ENCODE measurements at places on chromosomes 6 and 20.

- no peak for DNase-seq
These were observed 19.2 kb upstream of the STK38 start for GRCh38 chr6:36566418-36566905.

- no peak for DNase-seq
These were observed 8.4 kb downstream of the PI3 start for GRCh38 chr20:45183084-45183483.

DNA sequence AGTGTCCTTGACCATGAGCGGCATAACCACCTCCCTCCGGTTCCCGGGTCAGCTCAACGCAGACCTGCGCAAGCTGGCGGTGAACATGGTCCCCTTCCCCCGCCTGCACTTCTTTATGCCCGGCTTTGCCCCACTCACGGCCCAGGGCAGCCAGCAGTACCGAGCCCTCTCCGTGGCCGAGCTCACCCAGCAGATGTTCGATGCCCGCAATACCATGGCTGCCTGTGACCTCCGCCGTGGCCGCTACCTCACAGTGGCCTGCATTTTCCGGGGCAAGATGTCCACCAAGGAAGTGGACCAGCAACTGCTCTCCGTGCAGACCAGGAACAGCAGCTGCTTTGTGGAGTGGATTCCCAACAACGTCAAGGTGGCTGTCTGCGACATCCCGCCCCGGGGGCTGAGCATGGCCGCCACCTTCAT lies 4.9 kb downstream of the TUBB1 start:
- DNase-seq, result no peak

DNA sequence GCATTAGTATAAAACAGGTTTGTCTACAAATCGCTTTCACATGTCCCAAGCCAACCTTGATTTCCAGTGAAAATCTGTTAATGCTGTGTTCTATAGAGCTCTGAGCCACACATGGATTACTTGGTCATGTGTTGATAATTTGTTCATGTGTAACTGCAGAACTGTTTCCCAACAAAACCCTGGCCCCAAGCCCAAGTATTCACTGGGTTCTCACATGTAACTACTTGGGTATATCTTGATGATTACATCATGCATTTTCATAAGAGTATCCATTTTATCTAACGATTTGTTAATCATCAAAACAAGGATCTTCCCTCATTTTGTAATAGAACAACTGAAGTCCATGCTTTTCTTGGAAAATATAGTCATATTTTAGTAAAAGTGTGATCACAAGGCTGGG lies 657.6 kb downstream of the PRKN start:
- no peak for DNase-seq

- DNase-seq, result no peak
These were observed 36.4 kb downstream of the XRN2 start for GRCh38 chr20:21339499-21339898.

DNA sequence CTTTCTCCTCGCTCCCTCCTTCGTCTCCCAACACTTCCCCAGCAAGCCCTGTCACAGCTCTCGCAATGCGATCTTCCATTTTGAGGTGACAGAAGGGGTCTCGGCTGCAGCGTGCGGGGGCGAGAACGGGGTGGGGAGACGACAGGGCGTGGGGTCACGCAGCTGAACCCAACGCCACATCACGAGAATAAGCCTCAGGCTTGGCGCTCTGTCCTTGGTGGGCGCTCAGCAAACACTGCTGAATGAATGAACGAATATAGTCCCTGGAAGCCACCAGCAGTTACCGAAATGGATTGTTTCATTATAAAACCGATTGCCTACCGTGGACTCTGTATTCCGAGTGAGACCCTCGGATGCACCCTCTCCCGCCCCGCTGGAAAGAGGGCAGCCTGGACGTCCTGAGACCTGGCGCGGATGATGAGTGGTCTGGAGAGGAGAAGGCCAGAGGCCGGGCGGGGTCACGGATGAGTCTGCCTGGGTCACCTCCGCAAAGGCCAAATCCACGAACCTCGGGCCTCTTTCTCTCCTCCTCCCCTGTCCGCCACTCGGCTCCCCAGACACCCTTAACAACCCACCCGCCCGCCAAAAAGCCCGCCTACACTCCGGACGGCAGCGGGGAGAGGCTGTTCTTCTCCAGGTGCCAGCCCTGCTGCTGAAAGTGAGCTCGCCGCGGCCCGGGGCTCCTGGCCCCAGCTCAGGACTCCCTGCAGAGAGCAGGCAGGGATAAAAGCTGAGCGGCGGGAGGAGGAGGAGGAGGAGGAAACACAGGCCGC lies 3.7 kb downstream of the NRN1 start:
- DNase-seq, result no peak

GRCh38 chr6:43096451-43097097 lies 20.5 kb downstream of the PTK7 start:
- DNase-seq, result no peak

GRCh38 chr6:159720708-159721107 lies 6.6 kb upstream of the WTAP start:
- peak; percentile 5 for DNase-seq

DNA sequence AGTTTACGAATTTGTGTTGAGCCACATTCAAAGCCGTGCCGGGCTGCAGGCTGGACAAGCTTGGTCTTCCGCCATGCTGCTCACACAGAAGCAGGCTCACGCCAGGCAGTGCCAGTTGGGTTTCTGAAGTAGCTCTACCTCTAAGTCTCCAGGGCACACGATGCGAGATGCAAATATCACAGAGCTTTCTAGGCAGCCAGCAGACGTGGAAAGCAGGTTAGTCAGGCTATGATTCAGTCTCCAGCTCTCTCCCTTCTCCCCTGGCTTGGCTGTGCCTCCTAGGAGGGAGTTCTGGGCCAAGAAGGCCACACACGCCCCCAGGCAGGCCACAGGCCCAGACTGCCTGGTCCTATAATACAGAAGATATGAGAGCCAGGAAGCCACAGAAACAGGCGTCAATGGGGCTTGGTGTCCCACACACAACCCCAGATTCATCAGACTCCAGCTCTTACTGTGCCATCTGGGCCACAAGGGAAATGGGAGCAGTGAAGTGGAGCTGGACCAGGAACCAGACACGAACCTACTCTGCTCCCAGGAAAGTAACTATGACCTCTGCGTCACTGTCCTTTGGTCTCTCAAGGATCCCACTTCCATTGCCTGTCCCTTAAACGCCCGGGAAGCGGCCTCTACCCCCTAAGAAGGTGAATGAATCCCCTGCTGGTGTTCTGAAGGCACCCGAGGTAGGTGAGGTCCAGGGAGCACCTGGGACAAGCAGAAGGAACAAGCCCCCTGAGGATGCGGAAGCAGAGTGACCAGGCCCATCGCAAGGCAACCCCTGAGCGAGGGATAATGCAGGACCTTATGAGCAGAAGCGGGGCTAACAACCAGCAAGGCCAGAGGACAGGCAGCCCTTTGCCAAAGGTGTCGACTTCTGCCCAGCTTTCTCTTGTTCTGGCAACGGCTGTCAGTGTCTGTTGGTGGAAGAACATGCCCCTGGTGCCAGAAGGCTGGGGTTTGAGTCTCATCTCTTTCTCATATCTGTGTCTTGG lies 61.2 kb downstream of the GFOD1 start:
- no peak for DNase-seq

- DNase-seq, result no peak
These were observed 423.7 kb upstream of the MARCKS start for GRCh38 chr6:113433335-113433991.

DNA sequence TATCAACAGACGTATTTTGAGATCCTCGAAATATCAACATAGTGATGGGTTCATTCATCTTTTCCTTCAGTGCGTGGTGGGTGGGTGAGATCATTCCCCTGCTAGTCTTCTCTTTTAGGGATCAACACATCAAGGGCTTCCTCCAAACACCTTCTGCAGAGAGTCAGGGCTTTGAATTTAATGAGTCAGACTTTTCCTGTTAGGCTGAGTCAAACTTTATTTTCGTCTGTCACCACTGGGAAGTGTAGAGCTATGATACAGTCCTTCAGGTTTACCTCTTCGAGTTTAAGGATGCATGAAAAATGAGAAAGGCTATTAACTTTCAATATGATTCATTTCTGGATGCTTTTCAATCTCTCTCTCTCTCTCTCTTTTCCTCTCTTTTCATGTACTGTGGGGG lies 189.1 kb downstream of the BMP2 start:
- DNase-seq, result no peak

DNA sequence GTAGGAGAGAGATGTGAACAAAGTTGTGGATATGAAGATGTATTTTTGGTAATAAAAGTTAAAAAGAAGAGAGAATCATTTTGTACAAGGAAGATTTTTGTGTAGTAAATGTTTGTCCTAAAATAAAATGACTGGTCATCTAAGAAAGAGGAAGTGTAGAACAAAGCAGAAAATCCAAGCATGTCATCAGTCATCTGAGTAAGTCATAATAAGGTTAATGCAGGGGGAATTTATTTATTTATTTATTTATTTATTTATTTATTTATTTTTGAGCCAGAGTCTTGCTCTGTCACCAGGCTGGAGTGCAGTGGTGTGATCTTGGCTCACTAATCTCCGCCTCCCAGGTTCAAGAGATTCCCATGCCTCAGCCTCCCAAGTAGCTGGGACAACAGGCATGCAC lies 15.7 kb upstream of the CGA start:
- no peak for DNase-seq

- no peak for DNase-seq
These were observed 24.7 kb upstream of the GFOD1 start for GRCh38 chr6:13511913-13512717.

GRCh38 chr20:60584221-60584620 lies 626.0 kb downstream of the CDH26 start:
- DNase-seq, result no peak

DNA sequence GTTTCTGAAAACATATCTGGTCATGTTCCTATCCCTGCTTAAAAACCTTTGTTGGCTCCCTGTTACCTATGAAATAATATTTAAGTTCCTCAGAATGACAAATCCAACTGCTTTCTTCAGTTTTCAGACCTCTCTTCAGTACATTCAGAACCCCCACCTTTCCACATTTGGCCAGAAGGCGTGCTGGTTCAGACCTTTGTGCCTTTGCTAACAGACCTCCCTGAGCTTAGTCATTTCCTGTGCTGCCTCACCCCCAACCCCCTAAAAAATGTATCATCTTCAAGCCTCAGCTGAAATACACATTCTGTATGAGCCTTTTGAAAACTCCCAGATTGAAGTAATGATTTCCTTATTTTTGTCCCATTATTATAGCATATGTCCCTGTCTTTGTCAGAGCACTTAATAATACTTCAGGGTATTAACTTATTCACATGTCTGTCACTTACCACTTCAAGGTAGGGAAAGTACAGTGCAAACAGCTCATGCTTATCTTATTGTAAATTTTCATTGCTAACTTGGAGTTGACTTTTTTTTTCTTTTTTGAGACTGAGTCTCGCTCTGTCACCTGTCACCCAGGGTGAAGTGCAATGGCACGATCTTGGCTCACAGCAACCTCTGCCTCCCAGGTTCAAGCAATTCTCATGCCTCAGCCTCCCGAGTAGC lies 19.7 kb downstream of the FAM217A start:
- DNase-seq, result peak; percentile 15

GRCh38 chr6:107809966-107810365 lies 14.1 kb downstream of the SCML4 start:
- DNase-seq, result no peak

GRCh38 chr6:115750946-115751345 lies 309.7 kb downstream of the FRK start:
- DNase-seq, result no peak

Measured in stimulated activated CD8-positive, alpha-beta memory T cell treated with anti-CD3 and anti-CD28 coated beads, Interleukin-2, amount 100 ng/mL, for 1 hour (primary cell).